ENCODE measurements at places on chromosomes 3 and 15. TPM values are rescaled to one million over a fixed set of nuclear protein-coding genes. Genes with fewer than 3 reads are reported as not detected.

Gene TEX55
- total RNA-seq = not detected

Gene ARGFX
- not detected for total RNA-seq

Gene USP13
- total RNA-seq = 14.4 TPM

Gene ZPLD1
- 0.33 TPM for total RNA-seq

Gene GOLGA8Q
- total RNA-seq = 1.1 TPM

Gene LCTL
- total RNA-seq = not detected

Gene ECT2
- total RNA-seq = 70.8 TPM

Gene DPPA4
- total RNA-seq = not detected

Gene ABHD17C
- 5.6 TPM for total RNA-seq

Gene PBRM1
- total RNA-seq = 115 TPM

Gene CCDC39
- total RNA-seq = 0.27 TPM

Gene ISL2
- not detected for total RNA-seq

Gene BFSP2
- total RNA-seq = not detected

Gene AADACL2
- total RNA-seq = not detected

Gene TMC3
- under 0.01 TPM for total RNA-seq

- DNase-seq = no peak
Measured at GRCh38 chr15:69543681-69544364, 91.2 kb downstream of the RPLP1 start.

- no peak for DNase-seq
Measured at GRCh38 chr3:54182242-54182641, 59.9 kb downstream of the CACNA2D3 start.

DNA sequence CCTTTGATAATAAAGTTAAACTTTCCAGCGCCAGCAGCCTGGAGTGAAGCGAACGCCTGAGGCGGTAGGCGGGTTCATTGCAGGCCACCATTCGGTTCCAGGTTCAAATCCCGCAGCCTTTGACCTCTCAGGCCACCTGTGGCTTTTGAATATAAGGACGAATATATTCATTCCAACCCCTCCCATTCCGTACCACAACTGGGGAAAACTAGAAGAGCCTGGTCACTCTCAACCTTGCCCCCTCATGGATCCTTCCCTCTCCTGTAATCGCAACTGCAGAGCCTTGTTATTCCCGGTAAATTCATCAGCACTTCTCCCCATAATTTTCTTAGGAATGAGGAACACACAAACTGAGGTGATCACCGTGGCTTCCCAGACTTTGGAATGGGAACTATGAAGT, 35.2 kb downstream of the ZIC4 start:
- DNase-seq = no peak

DNA sequence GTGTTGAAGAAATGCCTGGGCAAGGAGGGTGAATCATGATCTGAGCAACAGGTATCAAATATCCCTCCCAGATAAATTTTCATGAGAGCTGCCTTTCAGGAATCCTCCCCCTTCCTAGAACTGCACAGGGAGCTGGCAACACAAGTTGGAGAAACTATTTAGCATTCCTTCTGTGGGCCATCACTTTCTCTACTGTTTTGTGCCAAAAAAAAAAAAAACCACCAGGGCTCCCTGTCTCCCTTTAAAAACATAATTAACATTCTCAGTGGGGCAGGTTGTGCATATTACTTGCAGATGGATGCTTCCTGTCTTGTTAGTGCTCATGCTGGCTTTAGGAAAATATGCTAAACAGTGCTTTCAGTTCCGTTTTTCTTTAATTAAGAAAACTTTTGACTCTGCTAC, 234.9 kb upstream of the LMCD1 start:
- DNase-seq = no peak

DNA sequence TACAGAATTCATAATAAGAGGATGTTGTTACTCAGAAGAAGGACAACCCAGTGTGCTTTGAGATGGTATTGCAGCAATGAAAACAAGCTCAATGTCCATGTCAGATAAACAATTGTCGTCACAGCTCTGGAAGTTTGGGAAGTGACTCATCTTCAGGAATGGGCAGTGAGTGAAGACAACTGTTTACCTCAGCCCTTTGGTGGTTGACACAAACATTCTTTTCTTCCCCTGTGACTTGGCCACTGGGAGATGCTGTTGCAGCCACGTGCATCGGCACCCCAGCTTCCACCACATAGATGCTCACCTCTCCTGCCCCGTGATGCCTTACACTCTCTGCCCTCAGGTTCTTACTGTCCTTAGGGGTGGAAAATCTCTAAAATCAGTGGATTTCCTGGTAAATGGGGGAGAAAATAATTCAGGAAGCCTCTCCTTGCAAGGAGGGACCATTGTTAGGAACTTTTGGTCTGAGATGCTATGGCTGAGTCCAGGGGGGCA, 114.1 kb upstream of the GALNT15 start:
- DNase-seq = peak; percentile 100

- DNase-seq = peak; percentile 74
Measured at GRCh38 chr3:15796771-15797641, 773 bp downstream of the ANKRD28 start.

- DNase-seq = no peak
Measured at GRCh38 chr3:28117598-28117997, 123.8 kb upstream of the CMC1 start.

- peak; percentile 62 for DNase-seq
Measured at GRCh38 chr3:56819016-56819809, 17.5 kb upstream of the ARHGEF3 start.

GRCh38 chr3:40287248-40287647, 22.3 kb upstream of the EIF1B start:
- no peak for DNase-seq

GRCh38 chr15:50219820-50220219, 37.8 kb downstream of the SLC27A2 start:
- DNase-seq = no peak

DNA sequence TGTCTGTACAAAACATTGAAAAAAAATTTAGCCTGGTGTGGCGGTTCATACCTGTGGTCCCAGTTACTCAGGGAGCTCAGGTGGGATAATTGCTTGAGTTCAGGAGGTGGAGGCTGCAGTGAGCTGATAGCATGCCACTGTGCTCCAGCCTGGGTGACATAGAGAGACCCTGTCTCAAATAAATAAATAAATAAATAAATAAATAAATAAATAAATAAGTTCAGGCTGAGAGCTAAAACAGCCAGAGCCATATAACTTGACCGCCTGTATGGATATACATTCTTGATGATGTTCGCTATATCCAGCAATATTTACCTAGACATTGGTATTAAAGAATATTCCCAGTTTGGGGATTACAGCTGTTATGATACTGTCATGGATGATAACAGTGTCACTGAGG, 146.9 kb downstream of the KCNH8 start:
- DNase-seq = no peak

DNA sequence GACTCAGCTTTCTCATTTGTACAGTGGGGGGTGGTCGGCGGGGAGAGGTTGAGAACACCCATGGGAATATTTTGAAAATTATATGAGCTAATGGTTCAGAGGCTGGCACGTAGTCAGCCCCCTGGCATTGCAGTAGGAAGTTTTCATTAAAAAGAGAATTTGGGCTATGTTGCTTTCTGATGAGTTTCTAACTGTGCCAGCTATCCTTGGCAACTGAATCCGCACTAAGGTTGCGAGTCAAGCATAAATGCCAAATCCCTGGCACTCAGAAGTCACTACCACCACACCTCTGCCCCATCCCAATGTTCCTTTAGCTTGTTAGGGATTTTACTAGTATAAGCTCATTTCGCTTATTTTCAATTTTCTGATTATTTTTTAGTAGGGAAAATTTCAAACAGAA, 91.6 kb downstream of the DNASE1L3 start:
- DNase-seq = no peak

DNA sequence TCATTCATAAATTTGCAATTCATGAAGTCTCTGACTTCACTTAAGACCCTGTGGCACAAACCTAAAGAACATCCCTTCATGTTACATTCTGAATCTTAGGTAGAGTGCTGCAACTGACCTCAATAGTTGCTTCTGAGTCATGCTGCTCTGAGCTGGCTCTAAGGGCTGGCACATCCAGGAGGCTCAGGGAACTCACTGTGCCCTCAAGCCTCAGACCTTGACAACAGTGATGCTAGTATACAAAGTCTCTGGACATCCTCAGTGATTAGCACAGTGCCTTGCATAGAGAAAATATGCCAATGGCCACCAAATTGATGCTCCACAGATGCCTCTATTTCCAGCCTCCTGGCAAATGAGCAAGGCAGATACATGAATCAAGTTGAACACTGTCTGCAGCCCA, 740.9 kb upstream of the LMCD1 start:
- no peak for DNase-seq

DNA sequence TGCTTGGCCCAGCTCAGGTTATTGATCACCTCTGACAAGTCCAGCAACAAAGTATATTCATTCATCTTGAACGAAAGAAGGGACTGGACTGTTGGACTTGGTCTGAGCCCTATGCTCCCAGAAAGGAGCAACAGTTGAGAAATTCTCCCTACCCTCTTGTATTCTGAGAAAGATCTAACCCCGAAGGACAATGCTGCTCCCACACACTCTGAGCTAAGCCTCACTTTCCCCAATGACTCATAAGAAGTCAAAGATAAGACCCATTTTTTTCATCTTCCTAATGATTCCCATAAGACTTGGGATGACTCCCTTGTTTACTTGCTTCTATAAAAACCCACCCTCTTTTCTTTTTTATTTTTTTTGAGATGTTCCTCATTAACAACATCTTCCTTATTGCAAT, 549.4 kb upstream of the MDFIC2 start:
- DNase-seq = peak; percentile 89

- no peak for DNase-seq
Measured at GRCh38 chr15:31516874-31517273, 190.2 kb downstream of the KLF13 start.

- DNase-seq = no peak
Measured at GRCh38 chr3:16219777-16220176, 45.0 kb downstream of the DPH3 start.

- no peak for DNase-seq
Measured at GRCh38 chr3:78029775-78030174, 989.9 kb downstream of the ROBO2 start.

DNA sequence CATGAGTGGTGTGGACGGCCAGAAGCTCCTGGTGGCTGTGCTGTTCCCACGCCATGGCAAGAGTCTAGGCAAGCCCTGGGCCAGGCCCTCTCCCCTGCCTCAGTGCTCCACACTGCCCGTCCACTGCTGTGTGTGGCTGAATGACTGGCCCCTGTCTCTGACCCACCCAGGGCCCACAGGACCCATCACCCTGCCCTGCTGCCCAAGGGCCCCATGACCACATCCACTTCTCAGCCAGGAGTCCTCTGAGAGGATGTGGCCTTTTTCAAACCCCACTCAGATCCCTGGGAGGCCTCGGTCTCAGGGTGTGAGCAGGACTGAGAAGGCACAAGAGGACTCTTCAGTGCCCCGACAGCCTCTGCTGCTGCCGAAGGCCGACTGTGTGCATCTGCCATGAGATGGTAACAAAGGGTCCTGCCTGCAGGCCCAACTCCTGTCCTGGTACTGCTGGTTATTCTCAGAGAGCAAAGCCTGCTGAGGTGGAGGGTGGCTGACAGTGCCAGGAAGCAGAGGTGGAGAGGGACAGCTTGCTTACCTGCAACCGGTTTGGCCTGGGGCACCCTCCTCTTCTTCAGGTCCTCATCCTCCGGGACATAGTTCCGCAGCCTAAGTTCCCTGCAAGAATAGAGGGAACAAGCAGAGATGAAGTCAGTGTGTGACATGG, 47.5 kb downstream of the PTH1R start:
- DNase-seq = no peak

GRCh38 chr3:111260878-111261277, 189.3 kb downstream of the NECTIN3 start:
- DNase-seq = no peak

DNA sequence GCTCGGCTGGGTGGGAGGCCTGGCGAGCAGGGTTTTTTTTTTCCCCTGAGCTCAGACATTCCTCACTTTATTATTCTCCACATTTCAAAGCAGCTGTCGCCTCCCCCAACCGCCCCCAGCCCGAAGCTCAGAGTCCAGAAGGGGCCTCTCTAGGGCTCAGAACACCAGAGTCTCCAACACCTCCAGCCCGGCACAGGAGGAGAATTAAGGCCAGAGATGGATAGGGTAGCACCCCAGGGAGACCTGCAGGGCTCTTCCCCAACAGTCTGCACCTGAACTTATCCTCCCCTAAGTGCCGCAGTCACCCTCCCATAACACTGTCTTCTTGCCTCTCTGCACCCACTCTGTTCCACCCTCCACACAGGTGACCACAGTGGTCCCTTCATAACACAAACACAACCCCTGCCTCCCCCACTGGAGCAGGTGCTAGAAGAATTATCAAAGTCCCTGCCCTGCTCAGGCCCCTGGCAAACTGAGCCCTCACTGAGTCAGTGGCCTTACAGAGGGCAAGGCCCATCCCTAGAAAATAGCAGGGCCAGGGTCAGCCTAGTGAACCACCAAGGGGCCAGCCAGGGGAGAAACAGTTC, 14.1 kb downstream of the MYL3 start:
- no peak for DNase-seq

Measured in fibroblast of the aortic adventitia (primary cell).